ENCODE measurements at places on chromosomes 1 and 21.

GRCh38 chr1:239061770-239062169 lies 324.6 kb upstream of the CHRM3 start:
- no peak for DNase-seq

- no peak for DNase-seq
Measured at GRCh38 chr1:86067626-86068025, 88.9 kb downstream of the COL24A1 start.

DNA sequence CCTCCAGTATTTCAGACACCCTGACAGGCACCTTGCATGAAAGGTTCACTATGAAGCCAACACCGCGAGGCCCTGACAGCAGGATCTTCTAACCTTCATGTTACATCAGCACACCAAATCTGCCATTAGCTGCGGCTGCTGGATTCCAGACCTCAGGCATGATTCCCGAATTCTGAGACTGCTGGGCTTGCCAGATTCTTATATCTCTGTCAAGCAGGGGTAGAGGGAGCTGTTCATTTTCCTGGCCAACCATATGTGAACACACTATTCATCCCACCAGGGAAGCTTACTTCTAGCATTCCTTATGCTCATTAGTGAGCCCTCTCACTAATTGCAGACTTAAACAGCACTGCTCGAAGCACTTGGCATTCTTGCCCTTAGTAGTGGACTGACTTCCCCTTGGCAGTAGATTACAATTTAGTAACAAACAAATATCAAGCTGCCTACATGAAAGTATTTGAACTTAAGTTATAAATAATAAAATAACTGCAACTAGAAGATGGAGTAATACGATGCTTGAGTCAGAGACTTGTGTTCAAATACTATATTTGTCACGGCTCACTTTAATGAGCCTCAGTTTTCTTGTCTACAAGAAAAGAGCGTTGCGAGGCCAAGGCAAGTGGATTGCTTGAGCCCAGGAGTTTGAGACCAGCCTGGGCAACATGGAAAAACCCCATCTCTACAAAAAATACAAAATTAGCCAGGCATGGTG lies 43.3 kb downstream of the NID1 start:
- DNase-seq: no peak

DNA sequence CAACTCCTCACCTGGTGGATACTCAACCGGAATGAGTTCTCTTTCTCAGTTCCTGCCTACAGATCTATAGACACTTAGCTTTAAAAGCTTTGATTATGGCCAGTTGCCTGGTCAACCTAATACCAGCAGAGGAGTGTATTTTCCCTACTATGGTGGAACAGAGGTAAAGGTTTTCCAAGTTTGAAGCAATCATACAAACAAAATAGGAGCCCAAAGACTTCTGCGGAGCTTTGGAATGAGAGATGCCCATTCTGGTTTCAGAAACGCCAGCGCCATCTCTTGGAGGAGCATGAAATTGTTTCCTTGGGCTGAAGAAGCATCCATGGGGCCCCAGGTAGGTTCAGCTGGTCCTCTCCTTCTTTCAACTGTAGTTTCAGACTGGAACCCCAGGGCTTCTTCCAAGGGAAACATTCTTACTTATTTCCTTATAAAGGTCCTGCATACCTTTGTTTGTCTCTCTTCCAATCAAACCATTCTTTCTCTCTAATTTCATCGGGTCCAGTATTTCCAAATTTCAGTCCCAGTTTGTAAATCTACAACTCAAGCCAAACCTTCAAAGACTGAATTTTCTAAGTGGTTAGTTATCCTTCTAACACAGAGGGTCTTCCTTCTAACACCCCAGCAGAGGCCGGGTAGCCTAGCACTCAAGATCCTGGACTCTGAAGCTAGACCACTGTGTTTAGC lies 95.9 kb downstream of the KCNJ15 start:
- no peak for DNase-seq

DNA sequence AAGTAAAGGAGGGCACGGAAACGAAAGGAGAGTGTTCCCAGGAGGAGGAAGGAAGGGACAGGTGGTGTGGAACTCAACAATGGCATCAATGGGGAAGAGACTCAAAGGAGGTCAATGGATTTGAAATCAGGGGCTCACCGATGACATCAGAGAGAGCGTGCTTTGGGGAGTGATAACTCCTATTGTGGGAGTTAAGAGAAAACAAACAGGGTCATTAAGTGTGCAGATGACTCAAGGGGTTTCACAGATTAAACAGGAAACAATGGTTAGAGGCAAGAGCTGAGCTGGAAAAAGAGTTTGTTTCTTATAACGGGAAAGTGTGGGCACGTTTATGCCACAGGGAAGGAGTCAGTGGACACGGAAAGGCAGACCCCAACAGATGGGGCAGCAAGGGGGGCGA lies 629.1 kb downstream of the SMYD3 start:
- no peak for DNase-seq

- no peak for DNase-seq
Measured at GRCh38 chr1:99674115-99675064, 28.5 kb downstream of the PALMD start.

- DNase-seq: no peak
Measured at GRCh38 chr1:244065960-244066388, 14.9 kb downstream of the ZBTB18 start.

DNA sequence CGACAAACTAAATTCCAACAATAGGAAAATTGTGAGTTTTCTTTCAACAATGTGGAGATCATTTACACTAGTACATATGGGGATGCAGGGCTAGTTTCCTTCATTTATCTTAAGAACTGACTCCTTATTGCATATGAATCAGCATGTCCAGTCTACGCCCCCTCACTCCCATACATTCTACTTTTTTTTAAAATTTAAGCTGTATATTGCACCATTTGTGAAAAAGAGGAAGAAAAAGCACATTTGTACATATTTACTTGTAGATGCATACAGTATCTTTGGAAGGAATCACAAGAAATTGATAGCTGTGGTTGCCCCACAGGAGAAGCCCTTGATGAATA lies 15.9 kb downstream of the VPS26C start:
- no peak for DNase-seq

DNA sequence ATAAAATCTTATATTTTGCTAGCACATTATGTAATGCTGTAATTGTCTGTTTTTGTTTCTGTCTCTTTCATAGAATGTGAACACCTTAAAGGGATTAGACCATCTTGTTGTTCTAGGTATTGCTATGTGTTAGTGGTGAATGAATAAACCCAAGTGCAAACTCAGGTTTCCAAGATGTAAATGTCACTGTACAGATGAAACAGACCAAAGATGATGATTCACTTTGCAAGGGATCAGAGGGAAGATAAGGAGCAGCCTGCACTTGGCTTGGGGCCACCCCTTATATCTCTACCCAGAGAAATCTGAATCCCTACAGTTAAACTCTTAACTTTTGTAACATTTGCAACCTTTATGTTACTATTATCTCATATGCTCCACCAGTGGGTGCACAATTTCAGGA lies 25.4 kb downstream of the UROD start:
- DNase-seq: no peak

GRCh38 chr1:207919523-207920170 lies 8.7 kb upstream of the CD34 start:
- DNase-seq: no peak

- DNase-seq: no peak
Measured at GRCh38 chr1:206470692-206471414, 577 bp downstream of the IKBKE start.

- DNase-seq: no peak
Measured at GRCh38 chr1:17251246-17251645, 2.3 kb downstream of the PADI3 start.

DNA sequence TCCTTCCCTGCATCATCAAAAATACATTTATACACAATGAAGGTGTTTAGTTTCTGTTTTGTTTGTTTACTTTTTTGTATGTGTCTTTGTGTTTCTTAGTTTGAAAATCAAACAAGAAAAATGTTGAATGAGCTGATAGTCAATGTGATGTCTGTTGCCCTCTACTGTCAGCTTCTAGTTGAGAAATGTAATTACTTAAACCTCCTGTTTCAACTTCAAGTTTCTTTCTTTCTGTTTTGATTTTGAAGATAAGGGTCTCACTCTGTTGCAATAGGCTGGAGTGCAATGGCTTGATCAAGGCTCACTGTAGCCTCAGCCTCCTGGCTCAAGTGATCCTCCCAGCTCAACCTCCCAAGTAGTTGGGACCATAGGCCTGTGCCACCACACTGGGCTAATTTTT lies 37.5 kb downstream of the SPTA1 start:
- DNase-seq: no peak

DNA sequence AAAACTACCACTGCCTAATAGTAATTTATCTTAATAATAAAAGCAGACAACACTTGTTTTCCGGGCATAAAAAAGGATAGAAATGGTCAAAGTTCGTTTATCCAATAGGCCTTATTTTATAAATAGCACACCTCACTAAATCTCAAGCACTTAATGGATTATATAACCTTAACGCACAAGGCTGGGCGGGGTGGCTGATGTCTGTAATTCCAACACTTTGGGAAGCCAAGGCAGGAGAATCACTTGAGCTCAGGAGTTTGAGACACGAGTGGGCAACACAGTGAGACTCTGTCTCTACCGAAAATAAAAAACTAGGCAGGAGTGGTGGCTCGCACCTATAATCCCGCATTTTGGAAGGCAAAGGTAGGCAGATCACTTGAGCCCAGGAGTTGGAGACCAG lies 12.4 kb downstream of the EIF4G3 start:
- DNase-seq: no peak
